AG04450 (cell line): ENCODE measurements at places on chromosomes 16 and 17. TPM values are rescaled to one million over a fixed set of nuclear protein-coding genes. Genes with fewer than 3 reads are reported as not detected.
A peak's percentile ranks its signal among the peaks of the same experiment; 100 is the strongest.

- no peak for DNase-seq
Observed at GRCh38 chr17:77602062-77602746, 356.3 kb upstream of the TNRC6C start.

GRCh38 chr17:48153691-48154358, 46.3 kb downstream of the SNX11 start:
- peak; percentile 3 for DNase-seq

DNA sequence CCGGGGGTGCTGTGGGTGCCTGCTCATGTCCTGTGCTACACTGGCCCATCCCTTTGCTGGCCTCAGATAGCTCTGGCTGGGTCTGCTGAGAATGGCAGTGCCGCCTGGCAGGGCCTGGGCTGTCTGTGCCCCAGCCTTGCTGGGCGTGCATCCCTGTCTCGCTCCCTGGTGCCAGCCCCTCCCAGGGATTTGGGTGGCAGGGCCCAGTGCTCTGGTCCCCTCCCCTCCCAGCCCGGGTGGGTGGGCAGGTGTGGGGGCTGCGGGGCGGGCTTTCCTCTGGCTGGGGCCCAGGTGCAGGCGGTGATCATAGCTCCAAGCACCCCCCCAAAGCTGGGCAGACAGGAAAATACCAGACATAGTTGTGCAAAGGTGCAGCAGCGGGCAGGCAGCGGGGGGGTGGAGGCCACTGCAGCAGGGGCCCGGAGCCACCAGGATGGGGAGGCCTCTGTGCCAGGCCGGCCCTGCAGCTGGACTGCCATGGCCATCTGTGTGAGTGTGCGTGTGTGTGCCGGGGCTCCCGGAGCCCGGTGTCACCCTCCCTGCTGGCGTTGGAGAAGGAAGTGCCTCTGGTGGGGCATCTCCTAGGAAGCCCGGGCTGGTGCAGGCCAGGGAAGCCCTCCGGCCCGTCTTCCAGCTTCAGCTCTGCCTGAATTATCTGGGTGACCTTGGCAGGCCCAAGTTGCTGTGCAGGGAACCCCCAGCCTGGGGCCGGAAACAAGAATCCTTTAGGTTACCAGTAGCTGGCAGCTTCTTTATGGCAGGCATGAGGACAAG, 7.4 kb downstream of the GLIS2 start:
- no peak for DNase-seq

- no peak for DNase-seq
Observed at GRCh38 chr17:62140836-62141235, 75.8 kb upstream of the MED13 start.

DNA sequence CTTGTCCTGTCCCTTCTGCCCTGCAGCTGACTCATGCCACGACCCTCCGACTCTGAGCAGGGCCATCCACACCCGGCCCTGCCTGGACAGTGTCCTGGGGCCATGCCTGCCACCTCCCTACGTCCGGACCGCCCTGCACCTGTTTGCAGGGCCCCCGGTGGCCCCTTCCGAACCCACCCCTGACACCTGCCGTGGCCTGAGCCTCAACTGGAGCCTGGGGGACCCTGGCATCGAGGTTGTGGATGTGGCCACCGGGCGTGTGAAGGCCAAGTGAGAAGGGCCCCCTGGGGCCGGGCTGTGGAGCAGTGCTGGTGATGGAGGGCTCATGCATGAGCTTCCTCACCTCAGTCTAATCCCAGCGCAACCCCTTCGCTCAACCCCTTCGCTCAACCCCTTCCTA, 5.1 kb downstream of the ADAD2 start:
- DNase-seq, result no peak

- no peak for DNase-seq
Observed at GRCh38 chr16:88956546-88957432, 20.2 kb downstream of the CBFA2T3 start.

DNA sequence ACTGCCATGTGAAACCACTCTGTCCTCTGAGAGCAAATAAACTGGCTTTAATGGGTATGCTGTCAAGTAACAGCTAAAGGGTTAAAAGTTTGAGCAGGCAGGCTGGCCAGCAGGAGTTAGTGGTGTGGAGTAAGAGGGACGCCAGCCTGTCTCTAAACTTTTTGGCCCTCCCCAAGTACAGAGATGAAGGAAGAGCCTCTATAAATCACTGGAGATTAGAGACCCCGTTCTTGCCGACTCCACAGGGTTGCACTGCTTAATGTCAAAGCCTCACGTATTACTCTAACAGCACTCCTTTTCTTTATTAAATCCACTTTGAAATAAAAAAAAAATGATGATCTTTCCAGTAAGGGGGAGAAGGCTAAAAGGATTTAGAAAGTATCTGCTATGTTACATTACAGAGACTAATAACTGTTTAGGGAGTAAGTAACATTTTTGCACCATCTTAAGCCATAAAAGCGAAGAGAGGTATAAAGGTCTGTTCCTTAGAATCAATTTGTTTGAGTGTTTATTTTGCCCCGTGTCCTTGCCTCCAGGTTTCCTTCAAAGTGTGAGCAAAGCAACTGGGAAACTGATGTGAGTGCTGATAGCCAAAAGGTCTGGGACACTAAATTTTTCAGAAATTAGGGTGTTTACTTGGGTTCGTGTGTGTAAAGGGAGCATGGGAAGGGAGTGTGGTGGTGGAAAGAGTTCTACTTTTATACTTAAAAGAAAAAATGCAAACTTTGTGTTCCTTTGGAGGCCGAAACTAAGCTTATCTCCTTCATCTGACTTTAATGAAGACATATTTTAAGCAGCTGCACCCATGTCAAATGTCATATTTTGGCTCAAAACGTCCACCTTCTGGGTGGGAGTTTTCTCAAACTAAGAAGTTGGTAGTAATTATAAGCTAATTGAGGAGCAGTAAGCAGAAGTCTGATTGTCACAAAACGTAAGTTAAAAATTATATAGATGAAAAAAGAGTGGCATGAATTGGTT, 109.9 kb upstream of the TBX2 start:
- no peak for DNase-seq

DNA sequence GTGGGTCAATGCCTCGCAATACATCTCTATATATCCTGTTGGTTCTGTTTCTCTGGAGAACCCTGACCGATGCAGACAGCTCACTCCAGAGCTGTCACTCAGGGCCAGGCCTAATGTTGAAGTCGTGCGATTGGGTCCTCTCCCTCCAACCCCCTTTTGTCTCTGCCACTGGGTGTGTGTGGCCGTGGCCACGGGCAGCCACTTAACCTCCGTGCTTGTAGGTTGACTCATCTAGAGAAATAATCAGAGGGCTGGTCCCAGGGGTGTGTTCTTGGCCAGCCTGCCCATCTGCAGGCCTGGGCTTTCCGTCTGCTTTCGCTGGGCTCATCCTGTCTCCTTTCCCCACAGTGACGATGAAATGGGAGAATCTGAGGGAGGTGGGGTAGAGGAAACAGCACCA, 7.4 kb downstream of the ADAD2 start:
- peak; percentile 13 for DNase-seq

GRCh38 chr16:66366433-66367299, at the start of gene CDH5:
CDH5 (plus strand) TSS chr16:66366691; CDS start chr16:66379338, 12,647 bp downstream.
- DNase-seq, result no peak

DNA sequence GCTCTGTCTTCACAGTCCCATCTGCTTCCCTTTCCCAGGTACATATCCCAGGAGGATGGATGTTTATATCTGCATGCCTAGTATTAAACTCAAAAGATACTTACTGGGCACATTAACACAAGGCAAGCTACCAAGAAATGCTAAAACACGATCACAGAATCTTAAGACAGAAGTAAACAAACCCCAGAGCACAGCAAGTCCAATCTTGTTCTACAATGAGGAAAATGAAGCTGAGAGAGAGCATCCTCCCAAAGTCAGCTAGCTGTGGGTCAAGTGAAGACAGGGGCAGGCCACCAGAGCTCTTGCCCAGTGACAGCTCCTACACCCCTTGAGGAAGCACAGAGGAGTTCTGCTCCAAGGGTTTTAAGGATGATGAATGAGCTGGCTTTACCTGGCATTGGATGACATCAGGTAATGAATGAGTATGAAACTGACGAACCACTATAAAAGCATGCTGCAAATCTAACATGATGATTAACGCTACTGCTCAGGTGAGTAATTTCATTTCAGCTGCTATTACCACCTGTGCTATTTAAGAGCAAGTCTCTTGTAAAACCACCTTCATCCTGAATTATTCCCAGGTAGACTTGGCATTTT, 20.3 kb downstream of the XPO6 start:
- no peak for DNase-seq

GRCh38 chr16:84919708-84920107, 91.6 kb downstream of the ZDHHC7 start:
- no peak for DNase-seq

DNA sequence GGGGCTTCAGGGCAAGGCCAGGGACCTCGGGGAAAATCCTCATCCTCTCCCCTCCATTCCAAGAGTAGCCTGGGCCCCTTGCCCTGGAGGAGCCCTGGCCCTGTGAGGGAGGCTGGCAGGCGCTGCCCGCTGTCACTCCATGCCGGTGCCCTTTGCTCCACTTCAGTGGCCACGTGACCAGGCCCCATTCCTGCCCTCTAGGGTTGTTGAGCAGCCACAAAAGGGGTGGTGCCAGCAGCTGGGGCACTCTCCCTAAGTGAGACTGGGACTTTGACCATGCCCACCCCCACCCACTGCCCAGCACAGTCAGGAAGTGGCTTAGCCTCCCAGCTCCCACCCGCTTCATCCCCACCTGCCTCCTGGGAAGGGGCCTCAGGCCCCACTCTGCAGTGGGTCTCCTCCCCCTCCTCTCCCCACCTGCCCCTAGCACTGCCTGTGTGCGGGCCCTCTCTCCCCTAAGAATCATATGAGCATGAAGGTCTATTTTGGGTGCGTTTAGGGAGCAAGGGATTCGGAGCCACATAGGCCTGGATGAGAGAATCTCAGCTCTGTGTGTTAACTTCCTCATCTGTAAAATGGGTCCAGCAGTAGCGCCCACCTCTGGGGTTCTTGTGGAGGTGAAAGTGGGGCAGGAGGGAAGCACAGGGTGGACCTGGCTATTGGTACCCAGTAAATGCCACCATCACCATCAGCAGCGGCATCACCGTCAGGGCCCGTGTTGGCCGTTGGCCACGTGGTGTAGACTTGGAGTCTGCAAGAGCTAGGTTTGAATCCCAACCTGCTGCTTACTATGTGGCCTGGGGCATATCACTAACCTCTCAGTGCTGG, 7.2 kb downstream of the PDK2 start:
- DNase-seq, result no peak

DNA sequence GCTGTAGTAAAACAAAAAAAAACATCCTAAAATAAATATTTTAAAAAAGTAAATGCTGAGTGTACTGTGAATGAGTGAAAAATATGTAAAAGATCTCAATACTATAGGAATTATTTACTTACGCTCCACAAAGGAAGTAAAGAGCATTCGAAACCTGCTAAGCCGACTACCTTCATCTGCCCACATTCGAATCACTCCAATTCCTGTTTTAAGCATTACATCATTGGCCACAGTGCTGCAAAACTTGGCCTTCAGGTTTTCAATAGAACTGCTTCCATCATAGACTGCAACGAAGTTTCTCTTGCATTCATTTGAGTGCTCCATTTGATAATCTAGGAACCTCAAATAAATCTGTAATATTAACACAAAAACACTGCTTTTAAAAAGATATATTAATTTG, 34.4 kb downstream of the NETO2 start:
- DNase-seq, result no peak

- DNase-seq, result no peak
Observed at GRCh38 chr16:70614208-70614951, 32.0 kb upstream of the IL34 start.

DNA sequence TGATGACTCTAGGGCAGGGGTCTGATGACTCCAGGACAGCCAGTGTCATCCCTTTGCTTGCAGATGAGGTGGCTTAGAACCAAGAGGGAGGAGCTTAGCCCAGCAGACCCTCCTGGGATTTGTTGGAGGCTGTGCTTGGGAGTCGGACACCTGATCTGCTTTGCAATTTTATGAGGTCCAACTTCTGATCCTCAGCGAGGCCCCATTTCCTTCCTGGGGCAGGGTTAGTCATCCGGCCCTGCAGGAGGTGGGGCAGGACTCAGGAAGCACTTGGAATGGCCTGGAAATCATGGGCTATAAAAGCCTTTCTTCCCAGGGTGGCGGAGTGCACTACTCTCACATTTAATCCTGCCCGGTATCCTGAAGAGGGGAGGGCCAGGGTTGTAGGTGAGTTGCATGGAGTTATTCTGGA, 168.5 kb downstream of the MSI2 start:
- DNase-seq, result no peak

GRCh38 chr17:73029991-73030390, 62.5 kb downstream of the SLC39A11 start:
- DNase-seq, result no peak

DNA sequence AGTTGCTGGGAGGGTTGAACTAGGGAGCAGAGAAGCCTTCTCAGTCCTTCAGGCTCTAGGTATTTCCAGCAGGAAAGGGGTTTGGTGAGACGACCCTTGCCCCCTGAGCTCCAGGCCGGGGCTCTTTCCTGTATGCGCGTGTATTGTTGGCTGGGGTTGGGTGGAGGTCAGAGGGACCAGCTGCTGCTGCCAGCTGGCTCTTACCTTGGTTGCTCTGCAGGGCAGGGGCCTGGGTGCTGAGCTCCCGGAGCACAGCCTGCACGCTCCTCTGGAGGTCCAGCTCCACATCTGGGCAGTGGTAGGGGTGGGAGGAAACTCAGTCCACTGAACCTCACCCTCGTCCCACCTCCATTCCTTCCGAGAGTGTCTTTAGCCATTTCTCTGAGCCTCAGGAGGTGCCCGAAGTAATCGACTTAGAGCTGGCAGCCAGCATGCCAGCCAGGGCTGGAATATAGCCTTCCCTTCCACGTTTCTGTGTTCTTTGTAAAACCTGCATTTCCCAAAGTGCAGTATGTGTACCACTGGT, 28.0 kb downstream of the PIK3R6 start:
- DNase-seq, result no peak

DNA sequence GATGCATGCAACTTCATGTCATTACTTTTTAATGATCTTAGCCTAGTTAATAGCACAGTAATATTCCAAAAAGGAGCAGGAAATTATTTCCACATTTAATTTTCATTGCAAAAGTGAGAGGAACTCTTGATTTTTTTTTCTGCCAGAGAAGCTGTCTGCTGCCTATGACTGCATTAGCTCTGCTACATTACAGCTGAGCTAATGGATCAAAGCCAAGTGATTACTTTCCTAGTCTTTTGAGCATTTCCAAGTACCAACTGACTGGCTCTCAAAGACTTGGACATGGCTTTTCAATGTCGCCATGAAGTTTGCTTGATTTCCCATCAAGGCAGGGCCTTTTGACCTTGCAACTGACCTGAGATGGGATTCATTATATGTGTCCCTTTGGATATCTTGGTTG, 356.6 kb upstream of the XYLT1 start:
- no peak for DNase-seq

KCNG4 gene
- not detected in 2 replicates for polyA plus RNA-seq

SSTR5 gene
- not detected in 2 replicates for polyA plus RNA-seq

NLRC3 gene
- polyA plus RNA-seq, result not detected in 2 replicates

HBA1 gene
- not detected in 2 replicates for polyA plus RNA-seq

TNK1 gene
- 0.22 and 0.25 TPM in 2 replicates for polyA plus RNA-seq

APOBR gene
- not detected in 2 replicates for polyA plus RNA-seq

SYNRG gene
- polyA plus RNA-seq, result 24.9 and 26.2 TPM in 2 replicates

CD7 gene
- 0.11 TPM in 2 replicates for polyA plus RNA-seq

TP53TG3B gene
- polyA plus RNA-seq, result not detected in 2 replicates

NFATC3 gene
- polyA plus RNA-seq, result 13.8 and 16.7 TPM in 2 replicates

VAT1L gene
- polyA plus RNA-seq, result 115 and 128 TPM in 2 replicates

PRR35 gene
- polyA plus RNA-seq, result not detected in 2 replicates
